ENCODE measurements at places on chromosomes 11 and 22. TPM values are rescaled to one million over a fixed set of nuclear protein-coding genes. Genes with fewer than 3 reads are reported as not detected.

The KCNJ1 gene
- 0.34 TPM for total RNA-seq

The C11orf21 gene
- total RNA-seq, result not detected

The JHY gene
- 0.47 TPM for total RNA-seq

The APOA4 gene
- total RNA-seq, result not detected

The SEC14L2 gene
- 17.0 TPM for total RNA-seq

The GRIA4 gene
- not detected for total RNA-seq

The ESAM gene
- total RNA-seq, result 84.4 TPM

The ADAMTS15 gene
- total RNA-seq, result 4.6 TPM

The APOL4 gene
- 2.4 TPM for total RNA-seq

The GGTLC3 gene
- total RNA-seq, result not detected

The MGAT3 gene
- not detected for total RNA-seq

The TIMP3 gene
- 197 TPM for total RNA-seq

The FXYD2 gene
- 0.74 TPM for total RNA-seq

The TNNT3 gene
- not detected for total RNA-seq

The ADORA2A gene
- total RNA-seq, result 11.4 TPM

The DDI1 gene
- not detected for total RNA-seq

The GGTLC2 gene
- not detected for total RNA-seq

The UBE2L3 gene
- total RNA-seq, result 50.3 TPM

The MRGPRE gene
- not detected for total RNA-seq

The RSF1 gene
- 46.6 TPM for total RNA-seq

The NAALADL1 gene
- 11.0 TPM for total RNA-seq

The RFPL3 gene
- not detected for total RNA-seq

The SPCS2 gene
- total RNA-seq, result 20.4 TPM

The BRD1 gene
- 34.2 TPM for total RNA-seq

The OR2AT4 gene
- total RNA-seq, result not detected

The RAB36 gene
- 0.70 TPM for total RNA-seq

The PRRG4 gene
- total RNA-seq, result 1.3 TPM

The FAM111B gene
- 20.6 TPM for total RNA-seq

The MS4A15 gene
- not detected for total RNA-seq

The OR5L2 gene
- total RNA-seq, result not detected

The EMID1 gene
- total RNA-seq, result 2.9 TPM

The OR5AK2 gene
- total RNA-seq, result not detected

The ENTHD1 gene
- not detected for total RNA-seq

The GDPD4 gene
- not detected for total RNA-seq

The KDM4F gene
- total RNA-seq, result not detected

The ACTN3 gene
- total RNA-seq, result 0.14 TPM

The GAB4 gene
- not detected for total RNA-seq

The RASL10A gene
- total RNA-seq, result 1.1 TPM

The ANO1 gene
- total RNA-seq, result not detected

The GLB1L2 gene
- 0.17 TPM for total RNA-seq

The MAPK8IP1 gene
- 3.1 TPM for total RNA-seq

The BATF2 gene
- total RNA-seq, result 0.34 TPM

The ZNF215 gene
- total RNA-seq, result 0.70 TPM

The OR5AR1 gene
- not detected for total RNA-seq

The BCL2L13 gene
- total RNA-seq, result 55.6 TPM

The ME3 gene
- 37.1 TPM for total RNA-seq

The PATE4 gene
- not detected for total RNA-seq

The DRICH1 gene
- total RNA-seq, result 0.17 TPM

The NADSYN1 gene
- total RNA-seq, result 128 TPM

The CAT gene
- 60.9 TPM for total RNA-seq

The SLC35E4 gene
- 40.7 TPM for total RNA-seq

The KRTAP5-2 gene
- total RNA-seq, result not detected
